ENCODE measurements at places on chromosomes 2 and 18. TPM values are rescaled to one million over a fixed set of nuclear protein-coding genes. Genes with fewer than 3 reads are reported as not detected.

ALK gene
- total RNA-seq = 0.21 TPM

CCDC141 gene
- 1.2 TPM for total RNA-seq

FSHR gene
- total RNA-seq = not detected

REG1B gene
- total RNA-seq = not detected

KCNJ3 gene
- 0.28 TPM for total RNA-seq

RASGRP3 gene
- not detected for total RNA-seq

CFC1 gene
- 0.52 TPM for total RNA-seq

CD8A gene
- not detected for total RNA-seq

ABCB11 gene
- total RNA-seq = 0.66 TPM

ABCG5 gene
- total RNA-seq = not detected

KCNJ13 gene
- total RNA-seq = not detected

HOXD8 gene
- not detected for total RNA-seq

KIF5C gene
- total RNA-seq = 24.0 TPM

CAMKMT gene
- total RNA-seq = 17.4 TPM

ZNF396 gene
- 1.4 TPM for total RNA-seq

KRTCAP3 gene
- total RNA-seq = 9.0 TPM

CRYBA2 gene
- not detected for total RNA-seq

SERPINB10 gene
- not detected for total RNA-seq

ABHD1 gene
- total RNA-seq = not detected

MC4R gene
- total RNA-seq = 0.03 TPM

AP1S3 gene
- total RNA-seq = 3.3 TPM

LONRF2 gene
- 0.04 TPM for total RNA-seq

AAK1 gene
- total RNA-seq = 26.5 TPM

THAP4 gene
- total RNA-seq = 120 TPM

SLC9A4 gene
- not detected for total RNA-seq

APCDD1 gene
- total RNA-seq = 40.2 TPM

HNRNPA3 gene
- total RNA-seq = 55.4 TPM

SCN1A gene
- 0.07 TPM for total RNA-seq
